Stimulated activated CD4-positive, alpha-beta T cell treated with anti-CD3 and anti-CD28 coated beads, Interleukin-12 subunit alpha, Interleukin-12 subunit beta, amount 100 ng/mL, for 24 hours (primary cell): ENCODE measurements at places on chromosomes 2 and 18.

DNA sequence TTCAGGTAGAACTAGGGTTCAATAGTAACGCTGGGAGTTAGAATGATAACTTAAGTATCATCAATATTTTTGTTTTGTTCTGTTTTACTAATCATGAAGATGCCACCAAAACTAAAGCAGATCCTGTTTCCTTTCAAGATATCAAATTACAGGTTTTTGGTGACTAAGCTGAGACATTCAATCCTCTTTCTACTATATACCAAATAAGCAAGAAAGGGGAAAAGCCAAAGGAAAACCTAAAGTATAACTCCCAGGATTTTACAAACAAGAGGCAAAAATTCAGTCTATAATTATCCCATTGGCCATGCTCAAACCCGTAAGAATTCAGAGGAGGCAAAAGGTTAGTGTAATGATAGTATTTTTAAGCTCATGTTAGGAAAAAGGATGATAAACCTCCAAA lies 175.2 kb upstream of the CCDC150 start:
- no peak for DNase-seq

DNA sequence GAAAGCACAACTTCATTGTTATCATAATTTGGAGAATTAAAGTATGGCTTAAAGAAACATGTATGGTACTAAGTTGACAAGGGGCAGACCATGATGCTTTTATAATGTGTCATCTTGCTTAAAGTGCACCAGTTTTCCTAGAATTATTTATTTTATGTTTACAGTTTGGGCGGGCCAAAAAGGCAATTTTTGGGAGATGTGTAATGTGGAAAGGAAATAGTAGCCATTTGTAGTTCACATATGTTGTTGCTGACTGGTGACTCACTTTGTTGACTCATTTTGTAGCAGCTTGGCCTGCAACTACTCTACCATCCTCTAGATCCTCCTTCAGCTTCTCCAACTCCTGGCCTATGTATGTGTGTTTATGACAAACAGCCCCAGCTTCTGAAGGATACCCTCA lies 7.7 kb downstream of the ZSCAN30 start:
- no peak for DNase-seq

DNA sequence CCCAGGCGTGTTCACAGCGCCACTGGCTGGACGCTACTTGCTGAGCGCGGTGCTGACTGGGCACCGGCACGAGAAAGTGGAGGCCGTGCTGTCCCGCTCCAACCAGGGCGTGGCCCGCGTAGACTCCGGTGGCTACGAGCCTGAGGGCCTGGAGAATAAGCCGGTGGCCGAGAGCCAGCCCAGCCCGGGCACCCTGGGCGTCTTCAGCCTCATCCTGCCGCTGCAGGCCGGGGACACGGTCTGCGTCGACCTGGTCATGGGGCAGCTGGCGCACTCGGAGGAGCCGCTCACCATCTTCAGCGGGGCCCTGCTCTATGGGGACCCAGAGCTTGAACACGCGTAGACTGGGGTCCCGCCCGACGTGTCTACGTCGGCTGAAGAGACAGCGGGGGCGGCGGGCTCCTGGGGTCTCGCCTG lies 891 bp upstream of the KHK start:
- DNase-seq: peak; percentile 32

GRCh38 chr2:6906165-6906741 lies 11.0 kb upstream of the RNF144A start:
- no peak for DNase-seq

- no peak for DNase-seq
Observed at GRCh38 chr2:147867050-147867449, 22.2 kb downstream of the ACVR2A start.

DNA sequence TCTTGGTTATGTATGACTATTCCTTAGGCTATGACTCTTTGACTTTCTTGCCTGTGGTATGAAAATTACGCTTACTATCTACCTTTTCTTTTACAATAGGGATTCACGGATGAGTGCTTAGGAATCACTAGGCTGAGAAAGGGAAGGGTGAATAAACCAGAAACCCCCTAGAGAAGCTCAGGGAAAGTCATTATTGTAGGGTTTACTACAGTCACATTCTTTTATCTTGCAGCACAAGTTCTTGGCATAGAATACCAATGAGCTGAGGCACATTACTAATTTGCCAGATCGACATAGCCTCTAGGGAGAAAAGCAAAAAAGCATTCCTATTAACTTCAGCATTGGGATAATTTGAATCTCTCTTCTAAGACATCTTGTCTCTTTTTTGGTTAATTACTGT lies 103.3 kb downstream of the ST6GAL2 start:
- no peak for DNase-seq

- DNase-seq: no peak
Observed at GRCh38 chr2:222569826-222570225, 86.1 kb downstream of the FARSB start.

- DNase-seq: no peak
Observed at GRCh38 chr2:54585136-54585733, 129.1 kb downstream of the SPTBN1 start.

DNA sequence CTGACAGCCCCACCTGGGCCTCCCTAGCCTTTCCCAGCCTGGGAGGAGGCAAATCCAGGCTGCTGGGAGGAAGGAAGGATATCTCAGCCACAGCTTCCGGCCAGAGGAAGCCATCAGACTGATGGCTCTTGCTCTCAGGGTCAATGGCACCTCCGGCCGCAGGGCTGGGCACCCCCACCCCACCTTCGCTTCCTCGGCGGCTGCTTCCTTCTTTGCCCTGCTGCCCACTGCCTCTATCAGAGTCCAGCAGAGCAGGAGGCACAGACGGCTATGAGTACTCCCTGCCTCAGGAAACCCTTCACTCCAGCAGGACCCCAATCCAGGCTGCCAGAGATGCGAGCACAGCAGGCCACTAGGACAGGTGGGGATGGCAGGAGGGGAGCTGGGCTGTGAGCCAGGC lies 3.3 kb downstream of the SEMA4C start:
- no peak for DNase-seq

DNA sequence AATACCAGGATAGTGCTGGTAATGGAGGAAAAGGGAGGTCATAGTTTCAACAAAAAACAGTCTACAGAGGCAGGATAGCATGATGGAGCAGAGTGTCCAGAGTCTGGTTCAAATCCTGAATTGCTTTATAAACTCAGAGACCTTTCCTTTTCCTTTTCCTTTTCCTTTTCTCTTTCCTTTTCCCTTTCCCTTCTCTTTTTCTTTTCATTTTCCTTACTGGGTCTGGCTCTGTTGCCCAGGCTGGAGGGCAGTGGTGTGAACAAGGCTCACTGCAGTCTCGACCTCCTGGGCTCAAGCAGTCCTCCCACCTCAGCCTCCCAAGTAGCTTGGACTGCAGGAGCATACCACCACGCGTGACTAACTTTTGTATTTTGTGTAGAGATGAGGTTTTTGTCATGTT lies 31.7 kb downstream of the GIGYF2 start:
- DNase-seq: no peak

GRCh38 chr2:237384672-237385020 lies 29.3 kb downstream of the COL6A3 start:
- DNase-seq: no peak

DNA sequence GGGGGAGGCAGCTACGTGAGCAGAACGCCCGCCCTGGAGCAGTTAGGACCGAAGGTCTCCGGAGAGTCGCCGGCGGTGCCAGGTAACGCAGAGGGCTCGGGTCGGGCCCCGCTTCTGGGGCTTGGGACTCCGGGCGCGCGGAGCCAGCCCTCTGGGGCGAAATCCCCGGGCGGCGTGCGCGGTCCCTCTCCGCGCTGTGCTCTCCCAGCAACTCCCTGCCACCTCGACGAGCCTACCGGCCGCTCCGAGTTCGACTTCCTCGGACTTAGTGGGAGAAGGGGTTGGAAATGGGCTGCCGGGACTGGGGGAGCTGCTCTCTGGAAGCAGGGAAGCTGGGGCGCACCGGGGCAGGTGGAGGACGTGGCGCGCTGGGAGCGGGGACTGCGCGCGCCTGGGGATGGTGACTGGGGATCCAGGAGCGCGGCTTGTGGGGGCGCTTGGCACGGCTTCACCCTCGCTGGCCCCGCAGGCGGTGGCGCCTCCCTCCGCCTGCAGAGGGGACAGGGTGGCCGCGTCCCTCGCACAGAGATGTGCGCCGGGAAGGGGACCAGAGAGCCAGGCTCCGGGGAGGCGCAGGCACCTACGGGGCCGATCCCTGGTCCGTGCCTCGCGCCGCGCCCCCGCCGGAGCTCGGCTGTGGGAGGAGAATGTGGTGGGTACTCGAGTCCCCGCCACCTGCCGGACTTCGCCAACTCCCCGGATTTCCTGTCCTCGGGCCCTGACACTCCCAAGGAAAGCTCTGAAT lies 688 bp downstream of the CDH20 start:
- no peak for DNase-seq
